Effector CD8-positive, alpha-beta T cell (primary cell): ENCODE measurements at places on chromosomes 16 and 17.

DNA sequence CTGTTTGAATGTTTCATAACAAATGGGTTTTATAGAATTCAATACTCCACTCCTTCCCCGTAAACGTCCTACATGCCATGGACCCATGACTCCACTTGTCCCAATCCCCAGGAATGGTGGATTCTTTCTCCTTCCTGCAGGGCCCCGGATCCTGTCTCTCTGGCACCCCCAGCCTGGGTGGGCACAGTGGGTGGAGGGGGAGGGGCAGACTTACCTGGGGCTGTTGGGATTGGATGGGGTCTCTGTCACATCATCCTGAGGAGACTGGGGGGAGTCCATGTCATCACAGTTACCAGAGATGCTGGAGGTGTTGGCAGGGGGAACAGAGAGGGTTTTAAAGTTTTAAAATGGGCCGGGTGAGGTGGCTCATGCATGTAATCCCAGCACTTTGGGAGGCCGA, 13.2 kb downstream of the TRPV3 start:
- no peak for DNase-seq

GRCh38 chr16:49054606-49055005, 227.0 kb downstream of the CBLN1 start:
- DNase-seq, result no peak

- DNase-seq, result no peak
These were observed 451.5 kb downstream of the NPIPA7 start for GRCh38 chr16:16830401-16830800.

- no peak for DNase-seq
These were observed 3.3 kb downstream of the PMP22 start for GRCh38 chr17:15261802-15262290.

- no peak for DNase-seq
These were observed 3.5 kb downstream of the ATP2A3 start for GRCh38 chr17:3960764-3961163.

- no peak for DNase-seq
These were observed 4.8 kb upstream of the LPO start for GRCh38 chr17:58233543-58233942.

DNA sequence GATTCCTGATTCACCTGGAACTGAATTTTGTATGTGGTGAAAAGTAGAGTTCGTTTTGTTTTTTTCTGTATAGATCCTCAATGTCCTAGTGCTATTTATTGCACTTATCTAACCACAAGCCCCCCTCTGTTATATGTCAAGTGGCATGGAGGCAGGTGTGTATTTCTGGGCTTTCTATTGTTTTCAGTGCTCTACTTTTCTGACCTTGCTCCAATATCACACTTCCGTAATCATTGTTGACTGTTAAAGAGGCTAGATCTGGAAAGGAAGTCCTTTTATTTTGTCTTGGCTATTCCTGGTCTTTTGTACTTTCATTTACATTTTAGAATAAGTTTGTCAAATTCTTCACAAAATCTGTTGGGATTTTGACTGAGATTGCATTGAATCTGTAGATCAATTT, 26.8 kb upstream of the FBXO47 start:
- DNase-seq, result no peak

- no peak for DNase-seq
These were observed 130.8 kb downstream of the FOXL1 start for GRCh38 chr16:86709103-86709502.

DNA sequence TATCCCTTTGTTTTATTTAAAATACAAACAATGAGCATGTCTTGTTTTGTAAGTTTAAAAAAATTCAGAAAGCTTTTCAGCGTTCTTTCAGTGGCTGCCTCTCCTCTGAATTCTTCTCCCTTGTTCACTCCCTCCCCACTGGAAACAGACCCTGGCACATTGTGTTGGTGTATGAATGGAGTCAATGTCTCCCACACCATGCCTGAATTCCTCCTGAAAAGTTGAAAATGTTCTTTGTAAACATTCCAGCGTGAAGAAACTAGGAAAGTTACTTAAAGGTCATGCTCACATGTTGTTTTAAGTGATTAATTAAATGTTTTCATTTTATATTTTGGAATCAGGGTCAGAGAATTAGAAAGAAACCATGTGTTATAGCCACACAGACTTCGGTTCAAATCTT, 136.9 kb upstream of the DYNLRB2 start:
- DNase-seq, result no peak

GRCh38 chr17:82493226-82493781, 26.2 kb upstream of the FOXK2 start:
- DNase-seq, result no peak

GRCh38 chr17:20989481-20989880, 53.3 kb downstream of the USP22 start:
- DNase-seq, result no peak

GRCh38 chr17:33962857-33963655, 292.0 kb upstream of the CCL2 start:
- no peak for DNase-seq

DNA sequence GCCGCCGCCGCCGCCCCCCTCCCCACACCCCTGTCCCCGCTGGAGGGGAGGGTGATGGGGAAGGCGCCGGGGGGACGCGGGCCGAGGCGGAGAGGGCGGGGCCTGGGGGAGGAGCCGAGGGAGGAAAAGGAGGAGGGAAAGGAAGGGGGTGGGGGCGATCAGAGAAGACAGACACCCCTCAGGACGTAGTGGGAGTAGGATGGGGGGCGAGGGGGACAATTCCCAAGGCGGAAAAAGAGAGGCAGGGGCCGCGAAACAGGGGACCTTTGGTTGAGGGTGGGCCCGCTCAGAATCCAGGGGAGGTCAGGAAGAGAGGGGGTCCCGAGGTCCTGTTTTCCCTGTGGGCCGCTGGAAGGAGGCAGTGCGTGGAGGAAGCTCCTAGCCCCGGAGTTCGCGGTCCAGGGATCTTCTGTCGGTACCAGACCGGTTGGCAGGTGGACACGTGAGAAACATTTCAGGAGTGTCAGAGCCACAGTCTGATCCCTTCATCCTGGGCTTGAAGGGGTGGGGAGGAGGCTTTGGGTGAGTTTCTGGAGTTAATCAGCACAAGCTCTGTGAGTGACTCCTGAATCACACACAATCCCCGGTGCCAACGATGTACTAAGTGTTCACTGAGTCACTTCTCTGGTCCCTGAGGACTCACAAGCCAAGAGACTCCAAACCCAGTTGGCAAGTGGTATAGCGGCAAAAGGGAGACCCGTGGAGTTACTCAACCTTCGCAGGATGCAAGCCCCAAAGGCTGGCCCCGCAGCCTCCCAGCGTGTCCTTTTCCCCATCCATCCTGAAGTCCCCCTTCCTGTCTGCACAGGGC, at the start of gene XYLT1:
TSS of gene XYLT1 (minus strand) at position 53 of the 811 bp plus-strand sequence. CDS start 164 bp downstream, outside the sequence.
- peak; percentile 28 for DNase-seq

DNA sequence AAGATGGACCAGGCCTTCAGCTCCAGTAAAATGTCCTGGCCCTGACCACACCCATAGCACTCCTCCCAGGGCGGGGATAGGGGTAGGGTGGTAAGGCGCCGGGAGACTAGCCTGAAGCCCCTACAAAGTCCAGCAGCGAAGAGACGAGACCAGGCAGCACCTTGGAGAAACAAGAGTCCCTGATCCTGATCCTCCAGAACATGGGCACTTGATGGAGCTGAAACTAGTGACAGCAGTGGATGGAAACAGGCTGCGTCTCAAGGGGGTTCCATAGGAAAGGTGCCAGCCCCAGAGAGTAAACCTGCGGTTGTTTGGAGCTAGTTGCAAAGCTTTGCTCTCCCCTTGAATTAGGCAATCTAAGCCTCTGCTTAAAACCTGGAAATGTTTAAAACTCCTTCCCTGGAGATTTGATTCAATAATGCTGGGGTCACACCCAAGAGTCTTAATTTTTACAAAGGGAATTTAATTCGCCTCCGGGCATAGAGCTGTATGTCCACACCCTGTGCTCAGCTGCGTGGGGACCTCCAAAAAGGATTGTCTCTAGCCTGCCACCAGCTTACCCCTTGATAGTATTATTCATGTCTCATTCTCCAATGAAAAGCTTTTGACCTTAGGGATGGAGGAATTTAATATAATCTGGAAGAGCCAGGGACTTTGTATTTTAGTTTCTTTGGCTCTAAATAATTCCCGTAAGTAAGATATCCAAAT, 258.6 kb downstream of the PMP22 start:
- no peak for DNase-seq

GRCh38 chr16:54526087-54526486, 239.5 kb upstream of the IRX3 start:
- DNase-seq, result no peak

DNA sequence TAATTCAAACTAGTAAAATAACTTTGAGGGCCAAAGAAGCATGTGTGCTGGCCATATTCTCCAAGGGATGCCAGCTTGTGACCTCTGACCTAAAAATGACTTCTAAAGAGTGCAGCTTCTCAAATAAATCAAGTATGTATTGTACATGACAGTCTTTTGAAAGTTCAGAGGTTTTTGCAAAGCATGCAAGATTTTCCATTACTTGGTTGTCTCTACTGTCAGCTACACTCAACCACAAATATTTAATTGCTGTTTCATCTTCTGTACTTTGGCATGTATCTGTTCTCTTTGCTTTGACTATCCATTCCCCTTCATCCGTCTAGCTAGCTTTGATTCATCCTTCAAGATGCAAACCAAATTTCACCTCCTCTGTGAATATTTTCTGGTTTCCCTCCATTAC, 121.9 kb upstream of the HS3ST2 start:
- DNase-seq, result no peak

GRCh38 chr16:66385415-66385814, 18.9 kb downstream of the CDH5 start:
- no peak for DNase-seq

- no peak for DNase-seq
These were observed 33.7 kb upstream of the COQ7 start for GRCh38 chr16:19033761-19034160.

DNA sequence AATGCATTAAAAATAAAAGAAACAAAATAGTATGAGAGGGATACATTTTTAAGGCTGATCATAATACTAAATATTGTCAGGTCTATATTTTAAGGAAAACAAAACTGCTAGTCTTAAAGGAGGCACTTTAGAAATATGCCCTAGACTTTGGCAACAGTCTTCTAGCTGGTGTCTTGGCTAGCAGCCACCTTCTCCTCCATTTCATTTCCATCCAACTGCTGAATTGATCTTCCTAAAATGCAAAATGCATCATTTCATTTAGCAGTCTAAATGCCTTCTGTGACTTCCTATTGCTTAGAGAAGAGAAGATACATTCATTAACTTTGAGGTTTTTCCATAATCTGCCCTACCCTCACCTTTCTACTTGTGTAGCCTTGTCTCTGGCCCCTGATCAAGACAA, 1404.1 kb downstream of the CDH11 start:
- DNase-seq, result no peak

- peak; percentile 41 for DNase-seq
These were observed at the start of gene CYB561 for GRCh38 chr17:63445954-63446752. Gene CYB561, minus strand, starts transcription at chr17:63446306. Its CDS starts 8,759 bp downstream, at chr17:63437547.

GRCh38 chr17:21463779-21464407, 87.7 kb downstream of the KCNJ12 start:
- no peak for DNase-seq

DNA sequence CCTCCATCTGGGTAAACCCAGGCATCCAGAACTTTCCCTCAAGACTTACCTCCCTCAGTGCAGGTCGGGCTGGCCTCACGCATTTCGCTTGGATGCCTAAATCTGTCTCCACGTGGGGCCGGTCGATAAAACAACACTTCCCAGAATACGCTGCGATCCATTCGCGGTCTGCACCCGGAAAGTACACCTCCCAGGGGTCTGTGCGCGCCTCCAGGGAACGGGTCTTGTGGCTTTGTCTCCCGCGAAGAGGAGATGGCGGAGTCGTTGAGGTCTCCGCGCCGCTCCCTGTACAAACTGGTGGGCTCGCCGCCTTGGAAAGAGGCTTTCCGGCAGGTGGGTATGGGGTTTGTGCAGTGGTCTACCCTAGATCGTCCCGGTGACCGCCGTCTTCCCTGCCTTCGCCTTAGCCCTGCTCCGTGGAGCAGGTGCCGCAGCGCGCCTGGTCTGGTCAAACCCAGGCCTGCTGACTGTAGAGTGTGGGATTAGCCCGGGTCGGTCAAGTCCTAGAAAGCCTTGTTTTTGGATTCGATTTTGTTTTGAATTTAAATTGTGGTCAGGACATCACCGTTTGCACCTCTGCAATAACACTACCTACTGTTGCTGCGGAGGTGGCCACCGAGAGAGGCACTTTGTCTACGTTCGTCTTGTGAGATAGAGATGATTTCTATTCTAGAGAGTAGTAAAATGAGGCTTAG, at the start of gene RPAIN:
TSS of gene RPAIN (plus strand) at position 224 of the 695 bp plus-strand sequence. CDS start at position 253, 29 bp downstream.
- peak; percentile 84 for DNase-seq

GRCh38 chr16:85422632-85423550, 190.2 kb upstream of the GSE1 start:
- DNase-seq, result no peak

- no peak for DNase-seq
These were observed 40.5 kb downstream of the CEP95 start for GRCh38 chr17:64547319-64547718.

- DNase-seq, result no peak
These were observed 24.1 kb upstream of the RPL13 start for GRCh38 chr16:89536371-89536770.

DNA sequence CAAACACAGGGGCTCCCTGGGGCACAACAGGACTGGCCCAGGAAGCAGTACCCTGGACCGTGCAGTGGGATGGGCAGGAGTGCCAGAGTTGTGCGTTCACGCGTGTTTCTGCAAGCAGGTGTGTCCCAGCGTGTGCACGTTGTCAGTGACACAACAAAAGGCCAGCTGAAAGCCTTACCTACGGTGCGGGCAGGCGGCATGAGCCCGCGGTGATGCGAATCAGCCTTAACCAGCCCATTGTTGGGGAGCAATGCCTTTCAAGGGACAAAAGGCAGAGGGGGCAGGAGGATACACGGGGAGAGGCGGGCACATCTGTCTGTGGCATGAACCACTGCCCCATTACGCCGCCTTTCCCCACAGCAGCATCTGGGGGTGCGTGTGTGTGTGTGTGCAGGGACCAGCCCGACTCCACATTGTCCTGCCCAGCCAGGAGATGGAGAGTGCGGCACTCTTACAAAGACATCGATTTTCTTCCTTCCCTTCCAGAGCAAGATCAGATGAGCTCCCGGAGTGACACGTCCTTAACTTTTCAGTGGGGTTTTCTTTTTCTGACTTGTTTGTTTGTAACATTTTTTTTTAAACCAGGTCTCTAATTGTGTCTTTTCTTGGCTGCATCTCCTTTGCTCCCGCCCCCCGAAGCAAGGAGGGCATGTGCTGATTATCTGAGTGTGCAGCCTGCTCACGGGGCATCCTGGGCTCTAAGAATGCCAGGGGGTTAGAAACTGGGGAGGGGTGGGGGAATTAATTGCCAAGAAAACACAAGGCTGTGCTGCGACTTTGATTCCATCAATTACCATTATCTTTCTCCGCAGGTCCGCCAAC, 158.1 kb downstream of the ZNF423 start:
- DNase-seq, result no peak

- no peak for DNase-seq
These were observed 10.6 kb downstream of the SNTB2 start for GRCh38 chr16:69197573-69197972.

- DNase-seq, result no peak
These were observed 102.0 kb downstream of the CACNG3 start for GRCh38 chr16:24358117-24358516.

- DNase-seq, result no peak
These were observed 184.2 kb downstream of the COPRS start for GRCh38 chr17:31674717-31675349.
